Breast epithelium (tissue), 4 donors: ENCODE measurements at places on chromosomes 5 and 9.

DNA sequence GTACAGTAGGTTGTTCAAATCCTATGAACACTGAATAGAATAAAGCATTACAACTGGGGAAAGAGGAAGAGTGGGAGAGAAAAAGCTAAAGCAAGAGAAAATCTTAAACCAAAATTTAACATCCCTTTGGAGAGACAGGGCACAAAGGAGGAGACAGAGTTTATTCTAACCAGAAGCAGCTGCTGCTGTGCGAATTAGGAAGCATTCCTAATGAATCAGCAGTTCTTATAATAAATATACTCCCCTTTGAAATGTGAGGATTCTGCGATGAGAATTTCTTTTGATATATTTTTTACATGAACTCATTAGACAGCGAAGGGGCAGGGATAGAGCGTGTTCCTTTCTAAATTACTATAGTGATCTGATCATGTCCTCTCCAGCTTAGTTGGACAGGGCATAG is 233.4 kb downstream of the DENND1A start:
- DNase-seq, result no peak

GRCh38 chr5:157358871-157359270 is 92.9 kb downstream of the CYFIP2 start:
- DNase-seq, result no peak

DNA sequence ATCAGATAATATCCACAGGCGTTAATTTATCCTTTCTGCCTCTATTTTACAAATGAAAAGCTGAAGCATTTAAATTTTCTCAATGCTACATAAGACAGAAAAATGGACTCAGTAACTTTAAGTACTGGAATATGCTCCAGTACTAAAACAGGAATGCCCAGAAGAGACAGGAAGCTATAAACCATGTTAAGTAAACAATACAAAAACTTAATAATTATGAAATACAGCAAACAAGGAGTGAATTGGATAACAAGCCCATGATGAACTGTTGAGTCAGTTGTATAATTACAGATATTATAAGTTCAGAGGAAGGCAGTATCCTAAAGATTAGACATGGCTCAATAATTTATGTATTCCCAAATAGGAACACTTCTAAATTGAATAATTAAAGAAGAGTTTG is 148.5 kb downstream of the CHSY3 start:
- DNase-seq, result no peak

- DNase-seq, result no peak
These were observed 8.1 kb downstream of the TAL2 start for GRCh38 chr9:105670315-105670714.

- no peak for DNase-seq
These were observed 211.0 kb downstream of the ADCY2 start for GRCh38 chr5:7606840-7607465.

DNA sequence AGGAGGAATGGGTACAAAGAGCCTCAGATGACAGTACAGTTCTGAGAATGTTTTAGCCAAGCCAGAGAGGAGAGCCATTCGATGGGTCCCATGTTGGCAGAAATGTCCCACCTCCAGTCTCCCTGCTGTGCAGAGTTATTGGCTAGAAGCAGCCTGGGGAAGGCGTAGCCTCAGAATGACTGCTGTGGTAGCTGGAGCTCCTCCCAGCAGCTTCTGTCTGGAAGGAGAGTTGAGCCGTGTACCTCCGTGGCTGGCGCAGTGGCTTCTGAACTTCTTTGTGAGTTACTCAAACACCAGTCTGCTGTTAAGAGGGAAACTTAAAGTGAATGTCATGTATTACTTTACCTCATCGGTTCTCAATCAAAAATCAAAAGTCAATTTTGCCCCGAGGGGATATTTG is 193.3 kb upstream of the SNX2 start:
- DNase-seq, result no peak

- DNase-seq, result no peak
These were observed 4.7 kb upstream of the YTHDC2 start for GRCh38 chr5:113508756-113509155.

DNA sequence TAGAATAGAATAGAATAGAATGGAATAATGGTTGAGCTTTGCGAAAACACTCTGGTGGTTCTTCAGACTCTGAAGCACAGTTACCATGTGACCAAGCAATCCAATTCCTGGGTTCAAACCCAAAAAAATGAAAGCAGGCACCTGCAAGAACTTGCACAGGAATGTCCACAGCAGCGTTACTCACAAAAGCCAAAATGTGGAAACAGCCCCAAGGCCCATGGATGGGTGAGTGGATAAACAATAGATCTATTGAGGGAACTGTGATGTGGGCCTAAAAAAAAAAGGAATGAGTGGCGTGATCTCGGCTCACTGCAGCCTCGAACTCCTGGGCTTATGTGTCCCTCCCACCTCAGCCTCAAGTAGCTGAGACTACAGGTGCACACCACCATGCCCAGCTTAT is 21.4 kb upstream of the TMEM250 start:
- peak; percentile 82 for DNase-seq

- no peak for DNase-seq
These were observed 387.3 kb downstream of the YTHDC2 start for GRCh38 chr5:113900816-113901215.

- peak; percentile 77 for DNase-seq
These were observed 22.6 kb upstream of the RAPGEF1 start for GRCh38 chr9:131762356-131762932.

GRCh38 chr9:92745881-92746280 is 18.8 kb downstream of the BICD2 start:
- DNase-seq, result no peak

- DNase-seq, result no peak
These were observed 195.2 kb downstream of the TAF11L14 start for GRCh38 chr5:17829456-17829855.

DNA sequence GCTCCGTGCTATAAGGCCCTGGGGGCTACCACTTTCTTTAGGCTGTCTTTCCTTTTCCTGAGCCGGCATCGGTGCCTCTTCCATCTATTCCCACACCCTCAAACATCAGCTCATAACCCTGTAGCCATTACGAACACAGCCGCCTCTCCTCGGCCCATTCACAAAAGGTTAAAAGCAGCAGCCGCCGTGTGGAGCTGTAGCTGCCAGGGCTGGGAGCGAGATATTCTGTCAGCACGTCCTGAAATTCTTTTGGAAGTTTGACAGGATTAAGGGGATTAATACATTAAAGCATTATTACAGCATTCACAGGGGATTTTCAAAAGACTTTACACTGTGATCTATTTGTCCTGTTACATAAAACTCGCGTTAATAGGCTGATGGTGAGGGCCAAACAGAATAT is 428.2 kb downstream of the CDK5RAP2 start:
- no peak for DNase-seq

DNA sequence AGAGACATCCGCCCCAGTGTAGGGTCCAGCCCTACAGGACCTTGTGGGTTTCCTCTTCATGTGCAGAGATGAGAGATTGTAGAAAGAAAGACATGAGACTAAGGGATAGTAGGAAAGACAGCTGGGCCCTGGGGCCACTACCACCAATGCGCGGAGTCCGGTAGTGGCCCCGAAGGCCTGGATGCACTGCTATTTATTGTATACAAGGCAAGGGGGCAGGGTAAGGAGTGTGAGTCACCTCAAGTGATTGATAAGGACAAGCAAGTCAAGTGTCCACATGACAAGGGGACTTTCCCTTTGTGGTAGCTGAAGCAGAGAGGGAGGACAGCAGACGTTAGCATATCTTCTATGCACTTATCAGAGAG is 6.2 kb upstream of the TMEM141 start:
- no peak for DNase-seq

DNA sequence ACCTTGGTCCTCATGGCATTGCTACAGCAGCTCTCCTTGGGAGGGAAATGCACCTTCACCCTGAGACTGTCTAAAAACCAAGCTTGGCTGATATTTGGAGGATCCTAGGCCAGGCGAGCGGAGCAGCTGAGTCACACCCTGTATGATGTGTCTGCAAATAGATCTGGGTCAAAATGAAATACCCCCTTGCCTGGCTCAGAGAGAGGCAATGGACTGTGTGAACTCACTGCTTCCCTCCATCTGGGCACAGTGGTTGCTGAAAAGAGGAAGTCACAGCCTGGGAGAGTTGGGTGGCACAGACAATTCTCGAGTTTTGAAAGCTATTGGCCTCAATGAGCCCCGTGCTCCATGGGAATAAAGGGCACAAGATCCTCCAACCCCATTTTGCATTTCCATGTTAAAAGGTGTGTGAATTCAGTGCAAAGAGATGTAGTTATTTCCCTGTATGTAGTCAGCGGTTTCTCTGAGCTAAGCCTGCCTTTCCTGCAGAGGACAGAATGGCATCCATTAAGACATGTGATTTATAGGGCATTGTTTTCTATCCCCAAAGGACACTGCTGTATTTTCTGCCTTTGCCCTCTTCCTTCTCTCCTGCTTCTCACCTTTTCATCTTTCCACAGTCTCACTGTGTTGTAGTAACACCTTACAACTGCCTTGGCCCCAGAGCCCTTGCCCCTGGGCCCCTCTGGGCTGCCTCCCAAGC is 177.2 kb downstream of the GADD45G start:
- DNase-seq, result no peak

- no peak for DNase-seq
These were observed 178.0 kb upstream of the PIK3R1 start for GRCh38 chr5:68037546-68037945.

DNA sequence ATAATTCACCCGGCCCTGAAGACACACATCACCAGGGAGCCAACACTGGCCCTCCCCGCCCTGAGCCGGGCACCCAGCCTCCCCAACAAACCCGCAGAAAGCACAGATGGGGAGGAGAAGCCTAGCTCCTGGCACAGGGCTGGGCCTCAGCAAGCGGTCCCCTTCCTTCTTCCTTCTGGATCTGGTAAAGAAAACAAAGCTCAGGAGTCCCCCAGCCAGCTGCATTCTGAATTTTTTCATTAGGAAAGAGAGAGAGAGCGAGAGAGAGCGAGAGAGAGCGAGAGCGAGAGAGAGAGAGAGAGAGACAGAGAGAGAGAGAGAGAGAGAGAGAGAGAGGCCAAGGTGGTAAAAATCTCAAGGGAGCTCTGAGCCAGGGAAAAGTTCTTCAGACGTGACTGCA is 195.7 kb downstream of the CRB2 start:
- no peak for DNase-seq

DNA sequence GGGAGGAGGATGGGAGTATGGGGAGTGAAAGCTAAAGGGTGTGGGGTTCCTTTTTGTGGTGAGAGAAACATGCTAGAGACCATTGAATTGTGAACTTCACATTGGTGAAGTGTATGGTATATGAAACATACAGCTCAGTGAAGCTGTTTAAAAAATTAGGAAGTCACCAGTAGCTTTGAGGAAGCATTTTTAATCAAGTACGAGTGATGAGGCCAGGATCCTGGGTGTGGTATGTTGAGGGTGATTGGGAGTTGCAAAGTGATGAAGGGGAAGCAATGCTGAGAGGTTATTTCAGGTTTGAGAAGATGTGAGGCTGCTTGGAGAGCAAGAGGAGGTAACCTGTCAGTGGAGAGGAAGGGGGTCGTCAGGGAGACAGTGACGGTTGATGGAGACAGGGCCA is 22.7 kb upstream of the CLK4 start:
- DNase-seq, result no peak

GRCh38 chr9:75911390-75911789 is 20.9 kb downstream of the PCSK5 start:
- DNase-seq, result no peak

DNA sequence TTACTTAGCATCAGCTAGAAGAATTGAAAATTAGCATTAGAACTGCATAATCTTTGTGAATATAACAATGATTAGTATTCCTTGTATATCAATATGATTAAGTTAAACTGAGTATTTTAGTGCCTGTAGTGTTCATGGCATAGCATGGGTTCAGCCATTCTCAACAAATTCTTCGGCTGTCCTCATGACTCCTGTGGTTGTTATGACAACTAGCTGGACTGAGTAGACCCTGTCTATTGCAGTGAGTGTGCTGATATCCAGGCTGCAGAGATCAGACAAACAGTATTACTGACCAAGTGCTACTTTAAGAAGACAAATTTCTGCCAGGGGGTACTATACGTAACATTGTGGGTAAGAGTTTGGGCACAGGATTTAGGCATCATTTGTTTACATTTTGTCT is 125.9 kb downstream of the NUDT12 start:
- no peak for DNase-seq

DNA sequence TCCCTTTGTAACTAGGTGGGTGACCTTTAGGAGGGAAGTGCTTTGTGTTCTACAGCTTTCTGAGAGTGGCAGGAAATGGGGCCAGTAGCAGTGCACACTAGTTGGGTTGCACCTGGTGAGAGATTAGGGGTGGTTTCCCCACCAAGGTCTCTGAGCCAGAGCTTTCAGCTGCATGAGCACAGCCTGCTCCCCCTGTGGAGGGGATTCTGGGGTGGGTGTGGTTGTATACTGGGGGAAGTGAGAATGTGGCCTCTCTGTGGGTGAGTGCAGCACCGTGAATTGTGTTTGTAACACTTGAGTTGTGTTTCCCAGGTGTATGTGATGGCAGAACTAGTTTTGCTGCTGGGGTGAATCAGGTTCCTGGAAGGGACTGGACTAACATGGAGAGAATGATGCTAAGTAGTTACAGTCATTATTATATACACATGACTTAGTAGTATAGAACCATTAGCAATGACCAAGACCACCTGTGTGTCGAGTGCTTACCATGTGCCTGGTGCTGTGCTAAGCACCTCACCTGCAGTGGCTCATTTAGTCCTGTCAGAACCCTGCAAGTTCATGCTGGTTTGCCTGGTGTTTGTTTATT is 11.8 kb upstream of the CXXC5 start:
- DNase-seq, result no peak
